ENCODE measurements at places on chromosomes 6 and 20.
A peak's percentile ranks its signal among the peaks of the same experiment; 100 is the strongest.

- DNase-seq: no peak
Measured at GRCh38 chr6:26243132-26243531, 121.9 kb upstream of the BTN3A2 start.

- DNase-seq: no peak
Measured at GRCh38 chr6:17962436-17963031, 24.9 kb downstream of the KIF13A start.

DNA sequence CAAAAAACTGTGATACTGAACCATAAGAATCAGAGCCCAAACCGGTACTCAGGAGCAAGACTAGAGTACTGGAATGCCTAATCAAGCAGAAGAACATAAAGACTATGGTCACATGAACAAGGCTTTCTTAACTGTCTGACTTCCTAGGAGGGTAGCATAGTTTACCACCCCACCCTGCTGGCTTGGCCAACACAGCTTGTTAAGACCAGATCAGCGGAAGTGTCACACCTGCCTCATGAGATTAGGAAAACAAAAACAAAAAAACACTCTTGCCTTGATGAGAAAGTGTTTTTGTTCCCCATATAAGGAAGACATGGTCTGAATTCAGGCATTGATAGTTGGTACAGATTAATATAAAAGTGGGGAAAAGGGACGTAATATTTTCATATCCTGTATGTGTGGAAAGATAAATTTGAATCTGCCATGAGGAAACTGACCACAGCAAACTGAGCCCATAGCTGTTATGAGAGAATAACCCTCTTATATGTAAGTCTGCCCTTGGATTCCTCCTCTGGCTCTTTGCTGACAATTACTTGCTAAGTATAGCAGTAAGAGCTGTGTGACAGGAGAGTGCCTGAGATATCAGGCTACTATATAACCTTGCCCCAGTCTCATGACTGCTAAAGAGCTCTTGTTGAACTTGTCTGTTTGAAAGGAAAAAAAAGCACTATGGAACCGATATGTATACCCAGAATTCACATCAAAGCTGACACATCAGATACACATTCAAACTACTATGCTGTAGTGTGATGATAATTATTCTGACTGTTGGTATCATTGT lies 197.1 kb downstream of the EPHA7 start:
- no peak for DNase-seq

DNA sequence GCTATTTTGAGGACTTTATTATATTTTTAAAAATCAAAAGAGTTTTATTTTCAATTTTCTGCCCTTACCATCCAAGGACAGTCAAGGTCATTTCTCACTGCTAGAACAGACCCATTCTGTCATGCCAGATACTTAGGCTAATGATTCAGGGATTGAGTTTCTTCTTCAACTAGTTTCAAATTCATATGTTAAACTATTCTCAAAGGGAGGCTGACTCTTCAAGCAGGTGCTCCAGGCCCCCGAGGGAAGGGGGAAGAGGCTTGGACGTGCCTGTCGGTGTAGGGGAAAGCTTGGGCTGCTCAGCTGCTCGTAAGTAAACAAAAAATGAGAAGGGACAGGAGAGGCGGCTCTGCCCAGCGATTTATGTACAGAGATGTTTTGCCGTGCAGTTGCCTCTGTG lies 69.4 kb upstream of the MYLIP start:
- DNase-seq: no peak

GRCh38 chr6:128526152-128526914 lies 5.9 kb upstream of the PTPRK start:
- DNase-seq: no peak

DNA sequence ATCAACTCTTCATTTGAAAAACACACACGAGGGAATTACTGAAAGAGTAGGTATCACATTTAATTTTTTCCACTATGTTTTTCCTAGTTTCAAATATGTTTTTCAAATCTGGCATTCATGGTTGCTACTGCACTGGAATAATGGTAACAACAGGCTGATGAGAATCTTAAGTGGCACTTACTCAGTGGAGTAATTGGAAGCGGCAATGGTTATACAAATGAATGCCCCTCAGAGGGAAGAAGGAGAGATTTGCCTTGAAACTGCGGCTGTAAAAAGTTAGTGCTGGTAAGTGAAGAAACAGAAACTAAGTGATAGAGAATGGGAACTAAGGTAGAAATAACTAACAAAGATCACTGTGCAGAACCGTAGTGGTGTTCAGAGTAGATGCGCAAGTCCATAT lies 41.0 kb upstream of the PDE7B start:
- no peak for DNase-seq

GRCh38 chr6:18308070-18308735 lies 43.9 kb upstream of the DEK start:
- no peak for DNase-seq

DNA sequence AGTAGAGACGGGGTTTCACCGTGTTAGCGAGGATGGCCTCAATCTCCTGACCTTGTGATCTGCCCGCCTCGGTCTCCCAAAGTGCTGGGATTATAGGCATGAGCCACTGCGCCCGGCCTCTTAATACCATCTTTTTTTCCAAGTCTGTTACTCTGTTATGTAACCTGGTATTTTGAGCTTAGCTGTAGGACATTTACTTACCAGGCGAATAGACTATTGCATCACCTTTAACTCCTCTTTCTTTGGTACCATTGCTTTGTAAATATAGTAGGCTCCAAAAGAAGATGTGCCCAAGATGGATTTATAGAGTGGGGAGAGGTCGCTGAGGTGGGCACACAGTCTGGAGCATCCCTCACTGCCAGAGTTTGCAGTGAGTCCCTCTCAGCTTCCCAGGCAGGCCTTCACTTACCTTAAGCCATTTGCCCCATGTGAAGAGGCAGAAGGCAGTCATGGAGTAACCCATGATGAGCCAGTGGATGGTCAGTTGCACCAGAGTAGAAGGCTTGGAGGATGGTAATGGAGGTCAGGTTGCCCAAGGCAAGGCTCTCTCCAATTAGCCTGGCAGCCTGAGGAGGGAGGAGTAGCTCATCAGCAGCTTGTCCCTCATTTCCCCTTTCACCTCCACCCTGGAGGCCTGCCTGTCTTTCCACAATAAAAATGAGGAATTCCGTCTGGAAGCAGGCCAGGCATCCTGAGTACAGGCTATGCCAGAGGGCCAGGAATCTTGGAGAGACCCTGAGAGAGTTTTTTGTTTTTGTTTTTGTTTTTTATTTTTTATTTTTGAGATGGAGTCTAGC lies 9.7 kb downstream of the TIAM2 start:
- DNase-seq: no peak

GRCh38 chr20:42972591-42972990 lies 217.1 kb downstream of the PTPRT start:
- DNase-seq: no peak

GRCh38 chr6:14001329-14002012 lies 76.7 kb downstream of the RNF182 start:
- DNase-seq: no peak

- no peak for DNase-seq
Measured at GRCh38 chr6:53701333-53702218, 36.0 kb upstream of the KLHL31 start.

- no peak for DNase-seq
Measured at GRCh38 chr20:23774081-23774480, 23.3 kb upstream of the CST1 start.

DNA sequence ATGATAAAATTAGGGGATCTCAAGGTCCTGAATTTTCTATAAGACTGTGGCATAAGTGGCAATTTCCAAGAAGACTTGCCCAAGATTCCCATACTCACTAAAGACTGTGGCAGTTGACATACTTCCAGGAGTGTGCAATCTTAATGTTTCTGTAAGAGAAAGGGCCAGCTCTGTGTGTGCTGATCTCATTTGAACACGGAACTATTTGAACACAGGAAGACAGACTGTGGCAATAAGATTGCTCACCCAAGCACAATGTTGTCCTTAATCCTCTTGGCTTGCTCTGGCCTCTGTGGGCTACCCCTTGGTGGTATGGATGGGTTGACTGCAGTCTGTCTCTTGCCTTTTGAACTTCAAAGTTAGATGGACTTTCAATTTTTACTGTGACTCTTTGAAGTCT lies 151.4 kb downstream of the PHF3 start:
- DNase-seq: no peak

DNA sequence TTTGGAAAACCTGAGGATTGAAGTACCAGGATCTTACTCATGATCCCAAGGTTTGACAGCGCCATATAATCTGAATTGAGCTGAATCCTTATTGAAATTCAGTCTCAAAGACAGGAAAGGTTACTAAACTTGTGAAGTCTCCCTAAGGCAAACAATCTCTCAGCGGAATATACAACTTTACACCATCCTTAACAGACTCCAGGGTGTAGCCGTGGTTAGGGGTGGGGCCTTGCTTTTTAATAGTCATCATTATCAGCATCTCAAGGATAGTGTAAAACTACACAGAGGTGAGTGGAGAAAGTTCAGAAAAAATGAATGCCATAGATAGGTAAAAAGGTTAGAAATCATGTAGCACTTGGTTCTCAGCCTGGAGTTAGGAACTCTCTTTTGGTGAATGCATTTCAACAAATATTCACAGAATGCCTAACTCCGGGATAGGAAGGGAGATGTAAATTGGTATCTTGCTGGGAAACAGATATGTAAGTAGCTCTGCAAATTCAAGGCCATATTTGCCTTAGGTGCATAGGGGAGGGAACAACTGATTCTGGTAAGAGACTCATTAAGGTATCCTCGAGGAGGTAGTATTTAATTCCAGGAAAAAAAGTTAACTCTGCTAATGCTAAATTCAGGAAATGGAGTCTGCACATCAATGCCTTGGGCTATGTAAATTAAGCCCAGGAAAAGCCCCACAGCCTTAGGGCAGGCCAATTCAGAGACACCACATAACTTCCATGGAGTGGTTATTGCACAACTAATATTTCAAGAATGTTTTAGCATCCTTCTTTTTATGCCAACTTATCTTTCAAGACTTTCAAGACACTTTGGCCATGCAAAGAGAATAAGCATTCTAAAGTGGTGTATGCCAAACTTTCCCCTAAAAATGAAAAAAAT lies 61.6 kb downstream of the SNAP25 start:
- no peak for DNase-seq

- no peak for DNase-seq
Measured at GRCh38 chr20:57980506-57980905, 247.9 kb downstream of the ANKRD60 start.

GRCh38 chr6:113719545-113719944 lies 137.6 kb upstream of the MARCKS start:
- DNase-seq: no peak

DNA sequence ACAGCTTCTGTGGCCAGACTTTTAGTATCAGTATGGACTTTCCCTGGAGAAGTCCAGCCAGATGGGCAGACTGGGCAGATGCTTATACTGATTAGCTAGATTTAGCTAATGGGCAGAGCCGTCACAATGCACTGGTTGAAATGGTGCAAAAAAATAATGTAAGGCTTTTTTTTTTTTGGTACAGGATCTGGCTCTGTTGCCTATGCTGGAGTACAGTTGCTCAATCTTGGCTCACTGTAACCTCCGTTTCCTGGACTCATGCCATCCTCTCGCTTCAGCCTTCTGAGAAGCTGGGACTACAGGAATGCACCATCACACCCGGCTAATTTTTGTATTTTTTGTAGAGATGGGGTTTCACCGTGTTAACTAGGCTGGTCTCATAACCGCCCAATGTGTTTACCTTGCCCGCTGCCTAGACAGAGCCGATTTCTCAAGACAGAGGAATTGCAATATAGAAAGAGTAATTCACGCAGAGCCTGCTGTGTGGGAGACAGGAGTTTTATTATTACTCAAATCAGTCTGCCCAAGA lies 16.4 kb upstream of the KIFC1 start:
- DNase-seq: peak; percentile 89

DNA sequence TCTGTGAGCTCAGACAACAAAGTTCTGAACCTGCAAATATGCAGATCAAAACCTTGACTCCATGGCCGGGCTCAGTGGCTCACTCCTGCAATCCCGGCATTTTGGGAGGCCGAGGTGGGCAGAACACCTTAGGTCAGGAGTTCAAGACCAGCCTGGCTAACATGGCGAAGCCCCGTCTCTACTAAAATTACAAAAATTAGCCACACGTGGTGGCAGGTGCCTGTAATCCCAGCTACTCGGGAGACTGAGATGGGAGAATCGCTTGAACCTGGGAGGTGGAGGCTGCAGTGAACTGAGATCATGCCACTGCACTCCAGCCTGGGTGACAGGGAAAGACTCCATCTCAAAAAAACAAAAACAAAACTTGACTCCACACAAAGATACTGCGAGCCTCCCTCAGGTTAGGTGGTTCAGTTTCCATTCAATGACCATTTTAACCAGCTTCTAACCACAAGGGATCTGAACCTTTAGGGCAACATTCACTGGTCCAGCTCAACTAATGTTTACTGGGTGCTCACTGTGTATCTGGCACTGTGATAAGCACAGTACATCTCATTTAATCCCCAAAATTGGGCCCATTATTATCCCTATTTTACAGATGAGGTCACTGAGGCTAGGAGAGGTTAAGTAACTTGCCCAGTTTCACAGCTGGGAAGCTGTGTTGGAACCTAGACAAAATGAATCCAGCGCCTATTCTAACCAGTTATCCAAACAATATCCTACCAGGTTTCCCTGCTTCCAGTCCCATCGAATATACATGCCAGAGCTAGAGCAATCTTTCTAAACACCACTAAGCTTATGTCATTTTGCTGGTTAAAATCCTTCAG lies 1.8 kb downstream of the SNRPB start:
- DNase-seq: no peak

DNA sequence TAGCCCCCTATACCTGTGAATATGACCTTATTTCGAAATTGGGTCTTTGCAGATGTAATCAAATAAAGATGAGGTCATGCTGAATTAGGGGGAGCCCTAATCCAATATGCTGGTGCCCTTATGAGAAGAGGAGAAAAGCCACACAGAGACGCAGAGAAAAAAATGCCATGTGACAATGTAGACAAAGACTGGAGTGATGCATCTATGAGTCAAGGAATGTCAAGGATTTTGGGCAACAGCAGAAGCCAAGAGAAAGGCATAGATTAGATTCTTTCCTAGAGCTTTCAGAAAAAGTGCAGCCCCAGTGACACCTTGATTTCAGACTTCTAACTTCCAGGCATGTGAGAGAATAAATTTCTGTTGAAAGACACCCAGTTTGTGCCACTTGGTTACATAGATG lies 47.4 kb upstream of the HS3ST5 start:
- DNase-seq: no peak

DNA sequence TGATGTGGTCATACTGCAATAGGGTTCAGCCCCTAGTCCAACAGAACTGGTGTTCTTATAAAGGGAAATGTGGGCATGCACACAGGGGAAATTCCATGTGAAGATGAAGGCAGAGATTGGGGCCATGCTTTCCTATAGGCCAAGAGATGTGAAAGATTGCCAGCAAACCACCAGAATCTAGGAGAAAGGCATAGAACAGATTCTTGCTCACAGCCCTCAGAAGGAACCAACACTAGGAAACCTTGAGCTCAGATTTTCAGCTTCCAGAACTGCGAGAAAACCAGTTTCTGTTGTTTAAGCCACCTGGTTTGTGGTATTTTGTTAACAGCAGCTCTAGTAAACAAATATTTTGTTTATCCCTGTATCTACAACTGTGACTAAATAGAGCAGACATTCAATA lies 197.6 kb upstream of the CITED2 start:
- DNase-seq: no peak

- no peak for DNase-seq
Measured at GRCh38 chr20:54292185-54292584, 84.3 kb downstream of the PFDN4 start.

Measured in forelimb muscle (tissue), 1 donor.